Gastroesophageal sphincter (tissue), 4 donors: ENCODE measurements at places on chromosomes 13 and 19. TPM values are rescaled to one million over a fixed set of nuclear protein-coding genes. Genes with fewer than 3 reads are reported as not detected.

The RINL gene
- total RNA-seq, result 1.2 TPM

The ZNF444 gene
- total RNA-seq, result 43.4 TPM

GRCh38 chr19:56273563-56274117 is 1.1 kb downstream of the EDDM13 start:
- ATAC-seq, result no peak

The ZNF415 gene
- 8.6 TPM for total RNA-seq

GRCh38 chr19:4434391-4434790 is 23.2 kb downstream of the UBXN6 start:
- no peak for ATAC-seq

DNA sequence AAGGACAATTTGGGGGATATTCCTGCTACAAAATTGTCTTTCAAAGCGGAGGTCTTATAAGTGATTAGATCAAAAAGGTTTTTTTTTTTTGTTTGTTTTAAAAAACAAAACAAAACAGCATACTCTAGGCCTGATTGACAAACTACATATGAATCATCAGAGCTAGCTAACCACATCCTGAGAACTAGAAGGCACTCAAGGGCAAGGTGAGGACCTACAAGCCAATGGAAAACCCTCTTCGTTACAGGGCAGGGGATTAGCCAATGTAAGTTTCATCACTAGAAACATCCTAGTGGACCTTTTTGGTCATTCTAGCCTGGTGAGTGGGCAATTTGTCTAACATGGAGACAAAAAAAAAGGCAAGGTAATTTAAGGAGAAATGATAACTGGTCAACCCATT is 428.6 kb downstream of the RFC3 start:
- ATAC-seq, result no peak

The SLC8A2 gene
- total RNA-seq, result 9.8 TPM

DNA sequence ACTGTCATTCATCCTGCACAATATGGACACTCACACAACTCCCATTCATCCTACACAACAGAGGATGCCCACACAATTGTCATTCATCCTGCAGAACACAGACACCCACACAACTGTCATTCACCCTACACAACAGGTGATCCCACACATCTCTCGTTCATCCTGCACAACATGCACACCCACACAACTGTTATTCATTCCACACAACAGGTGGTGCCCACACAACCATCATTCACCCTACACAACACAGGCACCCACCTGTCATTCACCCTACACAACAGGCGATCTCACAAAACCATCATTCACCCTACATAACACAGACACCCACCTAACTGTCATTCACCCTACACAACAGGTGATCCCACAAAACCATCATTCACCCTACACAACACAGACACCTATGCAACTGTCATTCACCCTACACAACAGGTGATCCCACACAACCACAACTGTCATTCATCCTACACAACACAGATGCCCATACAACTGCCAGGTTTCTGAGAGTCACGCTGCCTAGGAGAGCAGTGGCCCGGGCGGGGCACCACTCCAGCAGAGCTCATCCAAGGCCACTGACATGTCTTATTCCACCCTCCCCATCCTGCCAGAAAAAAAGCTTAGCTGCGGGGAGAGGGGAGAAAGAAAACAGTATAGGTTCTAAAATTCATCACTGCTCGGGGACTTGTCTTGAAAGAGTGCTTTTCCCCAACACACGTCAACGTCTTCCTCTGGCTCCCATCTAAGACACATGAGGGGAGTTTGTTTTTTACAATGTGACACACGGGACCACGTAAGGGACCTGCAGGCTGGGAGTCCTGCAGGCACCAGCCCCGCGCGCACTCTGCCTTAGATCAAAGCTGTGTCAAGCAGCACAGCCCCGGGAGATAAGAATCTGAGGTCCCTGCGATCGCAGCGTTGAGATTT is 44.0 kb downstream of the KLF2 start:
- no peak for ATAC-seq

GRCh38 chr13:101452519-101453485 is at the start of gene ITGBL1:
Gene ITGBL1, plus strand, starts transcription at chr13:101452675. Its CDS starts 159 bp downstream, at chr13:101452834.
- no peak for ATAC-seq

DNA sequence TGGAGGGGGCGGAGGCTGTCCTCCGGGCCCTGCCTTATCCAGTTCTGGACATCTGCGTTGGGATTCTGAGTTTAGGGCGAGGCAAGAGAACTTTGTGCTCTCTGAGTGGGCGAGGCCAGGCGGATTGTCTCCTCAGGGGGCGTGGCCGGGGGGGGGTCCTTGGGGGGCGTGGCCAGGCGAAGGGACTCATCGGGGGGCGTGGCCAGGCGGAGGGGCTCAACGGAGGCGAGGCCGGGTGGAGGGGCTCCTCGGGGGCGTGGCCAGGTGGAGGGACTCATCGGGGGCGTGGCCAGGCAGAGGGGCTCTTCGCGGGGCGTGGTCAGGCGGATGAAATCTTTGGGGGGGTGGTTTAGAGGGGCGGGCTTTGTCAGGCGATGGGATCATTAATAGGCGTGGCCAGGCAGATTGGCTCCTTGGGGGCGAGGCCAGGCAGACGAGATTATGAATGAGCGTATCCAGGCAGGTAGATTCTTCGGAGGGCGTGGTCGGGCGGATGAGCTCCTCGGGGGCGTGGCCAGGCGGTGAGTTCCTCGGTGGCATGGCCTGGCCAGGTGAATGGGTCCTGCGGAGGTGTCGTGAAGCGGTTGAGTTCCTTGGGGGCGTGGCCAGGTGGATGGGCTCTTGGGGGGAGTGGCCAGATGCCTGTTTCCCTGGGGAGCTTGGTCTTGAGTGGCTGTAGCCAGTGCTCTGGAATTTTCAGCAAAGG is 10.3 kb upstream of the CACNG7 start:
- ATAC-seq, result no peak

GRCh38 chr13:58119804-58120203 is 488.3 kb downstream of the PCDH17 start:
- ATAC-seq, result no peak

GRCh38 chr19:50368649-50369570 is 3.5 kb upstream of the NAPSA start:
- peak; percentile 93 for ATAC-seq

DNA sequence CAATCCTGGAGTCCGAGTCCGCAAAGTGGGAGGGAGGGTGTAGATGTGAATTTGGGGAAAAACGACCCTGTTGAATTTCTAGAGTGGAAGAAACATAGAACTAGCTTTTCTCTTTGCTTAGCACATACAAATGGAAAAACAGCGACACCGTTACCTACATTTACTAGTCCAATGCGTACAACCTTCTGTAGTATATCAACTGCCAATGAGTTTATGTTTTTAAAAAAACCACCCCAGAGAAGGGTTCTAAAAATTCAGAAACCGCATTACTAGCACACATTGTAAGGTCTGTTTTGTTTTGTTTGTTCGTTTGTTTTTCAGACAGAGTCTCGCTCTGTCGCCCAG is 332 bp upstream of the SUPT20H start:
- ATAC-seq, result no peak

- no peak for ATAC-seq
These were observed 1.1 kb downstream of the TNNI3 start for GRCh38 chr19:55156202-55157063.

- ATAC-seq, result no peak
These were observed 29.0 kb downstream of the RANBP3 start for GRCh38 chr19:5948752-5949564.

DNA sequence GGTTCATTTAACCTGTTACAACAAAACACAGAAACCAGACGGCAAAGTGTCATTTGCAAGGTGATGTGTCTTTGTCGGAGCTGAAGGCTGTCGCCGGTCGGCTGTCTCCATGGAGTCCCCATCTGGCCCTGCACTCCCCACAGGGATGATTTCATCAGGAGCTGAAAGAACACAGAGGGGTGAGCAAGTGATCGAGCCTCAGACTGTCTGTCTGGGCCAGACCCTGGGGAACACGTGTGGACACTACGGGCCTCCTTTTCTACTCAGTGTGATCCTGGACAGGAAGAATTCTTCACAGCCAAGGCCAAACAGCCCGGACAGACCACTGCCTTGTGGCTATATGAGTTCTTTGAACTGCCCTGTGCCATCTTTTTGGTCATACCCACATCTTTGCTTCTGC is 85.1 kb downstream of the RNASEH2B start:
- no peak for ATAC-seq

DNA sequence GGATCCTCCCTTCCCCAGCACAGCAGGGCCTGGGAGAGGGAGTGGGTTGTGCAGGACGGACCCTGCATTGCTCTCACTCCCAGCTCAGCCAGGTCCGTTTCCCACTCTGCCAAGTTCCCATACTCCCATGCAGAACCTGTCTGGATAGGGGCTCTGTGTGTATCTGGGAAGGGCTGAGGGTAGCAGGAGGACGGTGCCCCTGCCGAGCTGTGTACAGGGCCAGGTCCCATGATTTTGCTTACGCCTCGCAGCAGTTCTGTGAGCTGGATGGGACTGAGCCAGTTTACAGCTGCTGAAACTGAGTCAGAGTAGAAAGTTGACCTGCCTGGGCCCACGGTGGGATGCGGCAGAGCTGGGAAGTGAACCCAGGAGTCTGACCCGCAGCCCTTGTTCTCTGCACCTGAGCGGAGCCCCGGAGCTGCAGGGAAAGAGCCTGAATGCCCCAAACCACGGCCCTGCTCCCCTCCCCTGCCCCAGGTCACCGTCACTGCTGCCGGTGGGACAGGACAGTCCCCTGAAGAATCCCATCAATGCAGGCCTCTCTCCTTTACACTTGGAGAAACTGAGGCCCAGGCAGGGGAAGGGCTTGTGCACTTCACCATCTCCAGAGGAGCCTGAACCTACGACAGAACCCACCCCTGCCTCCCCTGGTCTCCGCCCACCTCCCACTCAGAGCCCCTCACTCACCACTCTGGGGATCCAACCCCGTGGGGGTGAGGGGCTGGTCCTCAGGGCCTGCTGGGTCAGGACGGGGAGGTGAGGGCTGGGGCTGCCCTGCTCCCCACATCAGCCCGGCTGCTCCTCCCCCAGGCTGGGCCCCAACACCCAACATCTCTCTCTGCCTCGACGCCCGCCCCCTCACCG is 3.5 kb downstream of the LILRB5 start:
- no peak for ATAC-seq

- peak; percentile 84 for ATAC-seq
These were observed 1.2 kb downstream of the KL start for GRCh38 chr13:33017323-33017929.

- ATAC-seq, result no peak
These were observed 1.6 kb downstream of the PPP1R13L start for GRCh38 chr19:45403272-45403671.

GRCh38 chr13:37899753-37900152 is 30.2 kb upstream of the TRPC4 start:
- ATAC-seq, result no peak

- ATAC-seq, result no peak
These were observed 78.5 kb upstream of the NBEA start for GRCh38 chr13:34863360-34864135.

DNA sequence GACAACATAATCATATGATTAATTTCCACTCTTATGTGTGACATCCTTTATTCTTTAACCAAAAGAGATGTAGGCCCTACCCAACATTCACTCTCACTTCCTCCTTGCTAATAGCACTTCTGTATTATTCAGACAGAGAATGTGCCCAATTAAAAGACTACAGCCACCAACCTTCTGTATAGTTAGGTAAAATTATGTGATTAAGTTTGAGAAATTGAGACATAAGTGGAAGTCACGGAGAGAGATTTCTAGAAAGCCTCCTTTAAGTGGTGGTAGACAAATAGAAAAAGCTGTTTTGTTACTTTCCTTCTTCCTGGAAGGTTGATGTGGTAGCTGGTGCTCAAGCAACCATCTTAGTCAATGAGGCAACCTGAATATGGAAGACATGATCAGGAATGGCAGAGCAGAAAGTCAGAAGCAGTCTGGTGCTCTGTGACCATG is 14.8 kb downstream of the EPSTI1 start:
- no peak for ATAC-seq

GRCh38 chr19:50728084-50728737 is 5.0 kb downstream of the CLEC11A start:
- no peak for ATAC-seq

The CYP2S1 gene
- 2.1 TPM for total RNA-seq

- no peak for ATAC-seq
These were observed 205.8 kb downstream of the GGACT start for GRCh38 chr13:100382785-100383184.

DNA sequence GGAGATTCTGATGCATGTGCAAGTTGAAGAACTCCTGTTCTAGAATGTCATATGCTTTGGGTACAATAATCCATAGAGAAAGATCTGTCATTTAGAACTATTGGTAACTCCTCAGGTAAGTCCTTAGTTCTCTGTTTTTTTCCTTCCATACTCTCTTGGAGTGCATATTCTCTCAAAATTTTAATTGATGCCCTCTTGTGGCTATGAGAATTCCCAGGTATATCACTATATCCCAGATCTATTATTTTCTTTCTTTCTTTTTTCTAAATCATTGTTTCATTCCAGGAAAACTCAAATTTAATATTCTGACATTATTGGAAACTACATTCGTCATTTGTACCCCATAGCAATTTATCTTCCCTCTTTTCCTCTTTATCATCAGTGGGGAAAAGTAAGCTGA is 485.4 kb downstream of the KLF5 start:
- no peak for ATAC-seq

DNA sequence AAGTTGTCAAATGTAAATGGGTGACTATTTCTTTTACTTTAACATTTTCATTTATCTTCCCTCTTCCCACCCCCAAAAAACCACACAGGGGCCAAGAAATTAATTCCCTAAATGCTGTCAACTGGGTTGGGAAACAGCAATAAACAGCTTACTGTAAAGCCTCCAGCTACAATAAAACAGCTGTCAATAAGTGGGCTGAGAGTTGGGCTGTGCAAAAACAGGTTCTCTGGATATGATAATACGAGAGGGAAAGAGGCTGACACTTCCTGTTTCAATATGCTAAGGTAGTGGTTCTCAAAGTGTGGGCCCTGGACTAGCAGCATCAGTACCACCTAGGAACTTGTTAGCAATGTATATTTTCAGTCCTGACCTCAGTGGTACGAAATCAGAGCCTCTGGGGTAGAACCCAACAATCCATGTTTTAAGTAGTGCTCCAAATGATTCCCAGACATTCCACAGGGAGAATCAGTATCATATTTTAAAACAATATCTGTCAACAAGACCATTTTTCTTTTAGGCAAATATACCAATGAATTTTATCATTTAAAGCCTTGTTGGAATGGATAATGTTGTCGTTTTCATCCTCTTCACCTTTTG is 8.4 kb downstream of the PCDH9 start:
- ATAC-seq, result no peak

GRCh38 chr13:31882794-31883193 is 143.5 kb downstream of the RXFP2 start:
- ATAC-seq, result no peak

The TEX29 gene
- total RNA-seq, result not detected

The CABP5 gene
- total RNA-seq, result not detected

- ATAC-seq, result no peak
These were observed 564.1 kb downstream of the DCT start for GRCh38 chr13:93915269-93915809.

The ACER1 gene
- total RNA-seq, result not detected

GRCh38 chr13:79084802-79085424 is 321.1 kb downstream of the RBM26 start:
- no peak for ATAC-seq

DNA sequence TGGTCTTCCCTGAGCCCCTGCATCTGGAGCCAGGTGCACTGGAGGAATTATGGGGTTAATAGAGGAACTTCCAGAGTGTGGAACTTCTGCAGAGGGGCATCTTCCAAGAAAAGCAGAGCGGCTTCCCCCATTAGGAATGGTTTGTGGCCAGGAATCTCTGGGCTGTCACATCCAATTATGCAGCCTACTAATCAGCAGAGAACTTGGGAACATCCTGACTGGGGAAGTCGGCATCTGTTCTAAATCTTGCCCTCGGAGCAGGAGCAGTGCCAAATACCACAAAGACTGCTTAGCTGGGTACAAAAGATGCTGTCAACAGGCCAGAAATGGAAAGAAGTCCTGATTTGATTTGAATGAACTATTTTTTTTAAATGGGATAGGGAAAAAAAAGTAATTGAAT is 435.1 kb downstream of the ZNF536 start:
- no peak for ATAC-seq
